Stimulated activated CD4-positive, alpha-beta T cell treated with anti-CD3 and anti-CD28 coated beads, Interleukin-15, amount 100 ng/mL, for 48 hours (primary cell): ENCODE measurements at places on chromosomes 11 and 22.

- no peak for DNase-seq
These were observed 40.6 kb downstream of the OSBP start for GRCh38 chr11:59574932-59575502.

DNA sequence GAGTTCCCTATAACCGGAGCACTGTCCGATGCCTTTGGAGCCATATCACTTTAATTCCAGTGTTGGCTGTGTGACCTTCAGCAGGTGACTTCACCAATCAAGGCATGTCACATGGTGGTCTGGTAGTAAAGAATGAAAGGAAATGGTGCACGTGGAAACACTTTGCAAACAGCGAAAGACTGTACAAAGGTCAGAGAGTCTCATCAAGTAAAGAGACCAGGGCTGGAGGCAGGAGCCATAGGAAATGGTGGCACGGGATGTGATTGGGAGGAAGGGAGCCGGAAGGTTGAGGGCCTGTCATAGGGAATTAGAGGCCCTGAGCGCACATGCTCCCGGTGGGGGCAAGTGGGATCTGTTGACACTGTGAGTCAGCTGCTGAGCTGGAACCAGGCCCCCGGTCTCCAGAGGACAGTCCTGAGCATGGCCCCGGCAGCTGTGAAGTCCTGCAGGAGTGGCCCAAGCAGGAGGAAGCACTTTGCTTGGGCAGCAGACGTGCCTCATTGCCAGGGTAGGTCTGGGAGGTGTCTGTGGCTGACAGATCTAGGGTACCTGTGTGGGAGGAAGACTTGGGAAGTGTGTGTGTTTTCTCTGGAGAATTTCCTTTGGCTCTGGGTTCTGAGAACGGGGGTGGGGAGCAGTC lies 2.0 kb downstream of the DAGLA start:
- no peak for DNase-seq

- DNase-seq, result no peak
These were observed at the start of gene MS4A13 for GRCh38 chr11:60515144-60515855. MS4A13 (plus strand) TSS chr11:60515392; CDS start chr11:60518084, 2,692 bp downstream.

GRCh38 chr11:79232346-79232745 lies 208.5 kb downstream of the TENM4 start:
- no peak for DNase-seq

DNA sequence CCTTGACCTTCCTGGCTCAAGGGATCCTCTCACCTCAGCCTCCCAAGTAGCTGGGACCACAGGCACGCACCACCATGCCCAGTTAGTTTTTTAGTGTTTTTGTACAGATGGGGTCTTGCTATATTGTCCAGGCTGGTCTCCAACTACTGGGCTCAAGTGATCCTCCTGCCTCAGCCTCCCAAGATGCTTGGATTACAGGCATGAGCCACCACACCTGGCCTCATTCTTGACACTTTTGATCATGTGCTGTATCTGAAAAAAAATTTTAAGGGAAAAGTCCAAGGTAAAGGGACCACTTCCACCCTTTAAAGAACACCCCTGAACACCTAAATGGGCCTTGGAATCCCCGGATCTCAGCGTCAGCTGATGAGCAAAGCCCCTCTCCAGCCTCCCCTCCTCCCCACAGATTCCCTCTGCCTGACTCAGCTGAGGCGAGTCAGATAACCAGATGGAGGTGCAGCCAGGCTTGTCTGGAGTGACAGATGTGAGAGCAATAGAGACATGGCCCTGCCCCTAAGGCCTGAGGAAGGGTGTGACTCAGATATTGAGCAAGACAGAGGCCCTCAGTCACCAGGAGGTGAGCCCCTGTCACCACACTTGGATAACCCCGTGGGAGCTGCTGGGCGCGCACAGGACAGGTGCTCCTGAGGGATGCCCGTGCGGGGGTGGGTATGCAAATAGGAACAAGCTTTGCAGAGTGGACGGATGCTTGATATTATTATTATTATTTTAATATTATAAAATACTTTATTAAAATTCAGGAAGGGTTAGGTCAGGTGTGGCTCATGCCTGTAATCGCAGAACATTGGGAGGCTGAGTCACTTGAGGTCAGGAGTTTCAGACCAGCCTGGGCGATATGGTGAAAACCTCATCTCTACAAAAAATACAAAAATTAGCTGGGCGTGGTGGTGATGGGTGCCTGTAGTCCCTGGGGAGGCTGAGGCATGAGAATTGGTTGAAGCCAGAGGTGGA lies 5.0 kb upstream of the CCDC88B start:
- DNase-seq, result peak; percentile 64

DNA sequence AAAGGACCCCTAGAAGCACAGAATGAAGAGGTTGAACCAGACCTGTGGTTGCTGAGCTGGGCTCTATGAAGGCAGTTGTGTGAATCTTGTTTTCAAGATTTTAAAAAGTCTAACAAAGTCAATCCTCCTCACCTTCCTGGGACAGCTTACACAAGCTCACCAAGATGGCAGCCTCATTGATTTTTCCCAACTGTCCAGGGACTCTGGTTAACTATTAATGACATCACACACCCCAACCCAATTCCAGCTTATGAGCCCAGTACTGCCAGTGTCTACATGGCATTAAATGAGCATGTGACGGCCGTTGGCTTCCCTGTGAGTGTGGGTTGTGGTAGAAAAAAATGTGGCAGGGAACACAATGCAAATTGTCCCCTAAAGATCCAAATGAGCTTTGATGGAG lies 137.0 kb downstream of the CHST1 start:
- DNase-seq, result no peak

DNA sequence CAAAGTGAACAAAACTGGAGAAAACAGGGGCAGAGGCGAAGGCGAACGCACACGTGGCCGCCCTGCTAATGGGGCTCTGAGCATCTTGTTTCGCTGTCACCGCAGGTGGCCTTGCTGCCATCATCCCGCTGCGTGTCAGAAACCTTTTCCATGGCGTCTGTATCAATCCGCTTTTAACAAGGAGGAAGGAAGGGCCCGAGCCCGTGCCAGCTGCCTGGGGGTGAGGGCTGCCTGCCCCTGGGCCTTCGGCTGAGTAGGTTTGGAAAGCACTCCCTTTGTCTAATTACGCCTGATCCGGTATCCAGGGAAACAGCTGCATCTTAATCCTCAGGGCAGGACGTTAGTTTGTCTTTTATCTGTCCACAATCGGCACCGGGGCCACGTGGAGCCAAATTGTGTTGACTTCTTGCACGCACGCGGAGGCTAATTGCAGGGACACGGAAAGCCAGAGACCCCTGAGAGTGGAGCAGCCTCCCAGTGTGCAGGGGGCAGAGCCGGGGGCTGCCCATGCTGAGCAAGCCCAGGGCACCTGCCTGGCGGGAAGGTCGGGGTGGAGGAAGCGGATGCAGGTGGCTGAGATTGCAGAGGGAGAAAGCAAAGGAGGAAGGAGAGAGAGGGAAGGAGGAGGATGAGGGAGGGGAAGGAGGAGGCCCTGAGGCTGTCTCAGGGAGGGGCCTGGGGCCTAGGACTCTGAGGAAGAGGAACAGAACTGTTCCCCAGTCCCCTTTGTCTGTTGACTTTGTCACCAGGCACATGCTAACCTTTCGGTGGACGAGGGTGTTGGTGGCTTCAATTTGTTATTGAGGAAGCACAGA lies 19.2 kb upstream of the TH start:
- DNase-seq, result no peak

DNA sequence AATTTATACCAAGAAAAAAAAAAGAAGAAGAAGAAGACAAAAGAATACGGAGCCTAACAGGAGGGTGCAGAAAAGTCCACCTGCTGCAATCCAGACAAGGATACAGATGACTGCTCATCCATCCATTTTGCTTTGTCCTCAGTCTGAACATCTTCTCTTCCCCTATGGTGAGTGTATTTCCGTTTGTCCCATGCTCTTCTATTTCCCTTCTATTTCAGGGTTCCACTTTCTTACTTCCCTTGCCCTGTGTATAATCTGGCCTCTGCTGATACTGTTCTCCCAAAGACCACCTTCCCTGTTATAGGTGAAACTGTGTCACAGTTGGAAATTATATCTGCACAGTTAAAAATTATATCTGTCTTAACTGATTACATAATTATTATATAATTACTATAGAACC lies 48.7 kb upstream of the USP47 start:
- DNase-seq, result no peak

DNA sequence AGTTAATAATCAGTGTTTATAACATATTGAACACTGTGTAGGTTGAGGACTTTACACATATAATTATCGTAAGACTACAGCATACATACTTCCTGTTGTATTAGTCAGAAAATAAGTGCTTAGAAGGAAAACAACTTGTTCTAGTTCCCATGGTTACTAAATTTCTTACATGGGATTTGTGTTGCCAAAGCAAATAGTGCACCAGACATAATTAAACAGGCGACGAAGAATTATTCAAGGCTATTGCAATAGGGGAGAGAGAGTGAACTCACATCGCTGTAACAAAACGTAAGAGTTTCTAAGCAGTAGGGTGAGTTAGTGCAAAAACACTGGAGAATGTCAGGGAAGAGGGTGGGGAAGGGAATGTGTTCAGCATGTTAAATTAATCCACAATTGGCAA lies 347.8 kb downstream of the CNTN5 start:
- no peak for DNase-seq

DNA sequence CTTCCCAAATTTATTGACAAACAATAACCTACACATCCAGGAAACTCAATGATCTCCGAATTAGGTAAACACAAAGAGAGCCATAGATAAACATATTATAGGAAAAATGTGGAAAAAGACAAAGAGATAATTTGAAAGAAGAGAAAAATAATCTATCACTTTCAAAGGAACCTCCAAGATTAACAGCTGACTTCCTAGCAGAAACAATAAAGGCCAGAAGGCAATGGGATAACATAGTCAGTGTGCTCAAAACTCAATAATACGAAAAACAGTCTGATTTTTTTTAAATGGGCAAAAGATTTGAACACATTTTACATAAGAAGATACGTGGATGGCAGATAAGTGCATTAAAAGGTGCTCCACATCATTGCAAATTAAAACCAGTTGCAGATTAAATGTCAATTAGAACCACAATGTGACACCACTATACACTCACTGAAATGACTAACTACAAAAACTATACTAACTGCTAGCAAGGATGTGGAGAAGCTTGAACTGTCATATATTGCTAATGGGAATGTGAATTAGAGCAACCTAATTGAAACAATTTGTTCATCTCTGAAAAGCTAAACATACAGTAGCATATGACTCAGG lies 300.4 kb downstream of the TMEM135 start:
- no peak for DNase-seq

- no peak for DNase-seq
These were observed 476.8 kb downstream of the METTL15 start for GRCh38 chr11:28584992-28585391.

- DNase-seq, result no peak
These were observed 12.7 kb downstream of the TP53AIP1 start for GRCh38 chr11:128929991-128930390.

GRCh38 chr11:209275-210121 lies 2.0 kb downstream of the RIC8A start:
- no peak for DNase-seq

DNA sequence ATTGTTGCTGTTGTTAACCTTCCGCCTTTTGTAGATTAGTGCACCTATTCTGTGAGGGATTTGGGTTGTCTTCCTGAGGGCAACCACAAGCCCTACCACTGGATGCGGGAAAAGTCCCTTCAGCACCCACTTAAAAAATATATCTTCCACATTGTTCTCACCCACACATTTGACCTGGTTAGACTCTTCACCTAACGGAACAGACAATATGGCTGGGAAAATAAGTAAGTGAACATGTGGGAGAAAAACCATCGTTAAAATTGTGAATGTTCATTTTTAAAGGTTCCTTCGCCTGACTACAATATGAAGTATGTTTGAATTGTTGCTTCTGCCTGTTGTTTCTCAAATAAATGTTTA lies 72.0 kb upstream of the MPEG1 start:
- no peak for DNase-seq

DNA sequence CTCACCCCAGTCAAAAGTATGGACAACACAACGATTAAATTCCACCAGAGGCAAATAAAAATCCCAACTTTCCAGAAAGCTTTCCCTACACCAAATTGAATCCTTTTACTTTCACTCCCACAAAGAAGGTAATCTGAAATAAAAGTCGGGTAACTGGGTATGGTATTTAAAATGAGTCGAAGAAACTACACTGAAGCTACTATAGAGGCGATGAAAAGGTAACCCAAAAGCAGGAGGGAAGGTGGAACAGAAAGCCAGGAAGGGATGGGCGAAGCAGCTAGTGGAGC lies 1.1 kb downstream of the PICALM start:
- no peak for DNase-seq

GRCh38 chr22:17266251-17266971 lies 47.2 kb upstream of the ADA2 start:
- DNase-seq, result no peak

DNA sequence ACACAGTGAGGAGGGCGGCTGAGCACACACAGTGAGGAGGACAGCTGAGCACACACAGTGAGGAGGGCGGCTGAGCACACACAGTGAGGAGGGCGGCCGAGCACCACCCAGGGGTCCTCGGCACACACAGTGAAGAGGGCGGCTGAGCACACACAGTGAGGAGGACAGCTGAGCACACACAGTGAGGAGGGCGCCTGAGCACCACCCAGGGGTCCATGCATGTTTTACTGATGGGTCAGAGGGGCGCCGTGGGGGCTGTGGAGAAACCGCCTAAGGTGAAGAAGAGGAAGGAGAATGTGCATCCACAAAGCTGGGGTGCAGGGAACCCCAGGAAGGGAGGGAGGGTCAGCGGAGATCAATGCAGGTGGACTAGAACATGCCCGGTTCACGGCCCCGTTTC lies 461.8 kb downstream of the BRD1 start:
- no peak for DNase-seq

GRCh38 chr22:29206372-29207242 lies 911 bp downstream of the EMID1 start:
- no peak for DNase-seq

DNA sequence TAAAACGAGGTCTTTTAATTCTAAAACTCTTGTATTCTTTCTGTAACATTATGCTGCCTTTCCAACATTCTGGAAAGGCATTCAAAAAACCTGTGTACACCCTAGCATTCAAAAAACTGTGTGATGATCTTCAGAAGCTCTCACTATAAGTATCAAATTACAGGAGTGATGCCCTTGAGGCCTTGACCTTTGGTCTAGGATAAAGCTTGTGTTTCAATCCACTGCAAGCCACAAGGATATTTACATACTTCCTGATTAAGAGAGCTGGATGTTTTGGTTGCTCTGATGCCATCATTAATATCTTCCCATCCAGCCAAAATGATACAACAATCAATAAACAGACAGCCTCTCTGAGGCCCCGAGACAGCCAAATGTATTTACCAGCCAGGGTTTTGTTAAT lies 11.9 kb downstream of the CLPB start:
- no peak for DNase-seq
